Activated CD4-positive, alpha-beta T cell treated with anti-CD3 and anti-CD28 coated beads for 36 hours (primary cell): ENCODE measurements at places on chromosomes 3 and 15. TPM values are rescaled to one million over a fixed set of nuclear protein-coding genes. Genes with fewer than 3 reads are reported as not detected.
A peak's percentile ranks its signal among the peaks of the same experiment; 100 is the strongest.

- peak; percentile 8 for DNase-seq
These were observed 45.7 kb downstream of the MORC1 start for GRCh38 chr3:109072194-109072593.

- DNase-seq = no peak
These were observed 386.5 kb upstream of the PROK2 start for GRCh38 chr3:72171463-72171881.

- DNase-seq = no peak
These were observed 122.6 kb upstream of the SLC6A11 start for GRCh38 chr3:10693457-10693856.

HRG gene
- 0.11 TPM for total RNA-seq

PROS1 gene
- total RNA-seq = 0.57 TPM

GDPGP1 gene
- total RNA-seq = 5.6 TPM
